ENCODE measurements at places on chromosomes 13 and 19.

DNA sequence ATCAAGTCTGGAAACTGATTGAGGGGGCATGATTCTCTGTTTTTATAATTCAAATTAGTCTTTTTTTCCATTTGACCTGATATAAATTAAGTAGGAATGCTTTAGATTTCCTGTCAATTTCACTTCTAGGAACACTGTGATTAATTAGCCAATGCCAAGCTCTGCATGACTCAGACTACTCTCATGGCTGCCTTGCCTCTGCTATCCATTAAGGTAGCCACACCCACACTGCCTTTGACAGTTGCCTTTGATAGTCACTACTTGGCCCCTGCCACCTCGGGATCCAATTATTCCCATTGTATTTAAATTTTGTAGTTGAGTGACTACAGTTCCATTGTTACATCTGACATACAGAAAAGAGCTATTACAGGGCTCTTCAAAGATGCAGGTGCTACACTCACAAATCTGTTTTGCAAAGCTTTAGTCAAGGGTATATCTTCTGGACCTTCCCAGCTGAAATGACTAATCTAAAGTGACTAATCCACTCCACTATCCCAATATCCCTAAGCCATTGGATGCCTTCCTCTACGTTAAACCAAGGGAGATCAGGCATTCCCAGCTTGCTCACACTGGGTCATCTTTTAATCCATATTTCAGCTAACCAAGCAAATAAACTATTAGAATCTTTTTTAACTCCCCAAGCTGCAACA, 1193.1 kb upstream of the MIR17HG start:
- H3K4me1 ChIP-seq = no peaks in the 10 kb centered on the region
- H3K27me3 ChIP-seq = no peaks in the 10 kb centered on the region
- no peak overlapping the region for H3K4me3 ChIP-seq
- no peak for DNase-seq
- H3K27ac ChIP-seq = no peak overlapping the region

GRCh38 chr13:97889803-97890202, 63.7 kb upstream of the IPO5 start:
- no peaks in the 10 kb centered on the region for H3K36me3 ChIP-seq
- no peak overlapping the region for H3K27ac ChIP-seq
- no peak for DNase-seq
- no peaks in the 10 kb centered on the region for H3K27me3 ChIP-seq
- H3K4me1 ChIP-seq = no peaks in the 10 kb centered on the region

DNA sequence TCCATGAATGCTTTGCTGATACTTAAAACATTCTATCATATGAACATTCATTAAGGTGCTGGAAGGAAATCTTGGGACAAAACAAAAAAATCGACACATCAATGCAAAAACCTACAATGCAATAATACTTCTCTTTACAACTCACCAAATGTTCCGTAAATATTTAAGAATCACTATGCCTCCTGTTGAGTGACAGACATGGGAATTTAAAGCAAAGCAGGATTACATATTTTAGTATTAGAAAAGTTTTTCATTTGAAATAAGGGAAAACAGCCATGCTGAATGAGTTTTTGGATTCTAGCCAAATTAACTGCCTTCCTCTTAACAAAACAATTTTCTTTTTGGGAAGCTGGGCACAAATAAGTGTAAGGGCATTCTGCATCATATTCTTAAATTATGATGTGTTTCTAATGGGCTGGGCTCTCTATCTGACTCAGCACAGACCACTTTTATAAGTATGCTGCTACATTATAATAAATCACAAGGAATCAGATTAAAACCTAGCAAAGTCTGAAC, 93.7 kb downstream of the RBM26 start:
- no peak overlapping the region for H3K4me3 ChIP-seq
- DNase-seq = no peak
- H3K4me1 ChIP-seq = no peaks in the 10 kb centered on the region
- no peaks in the 10 kb centered on the region for H3K27me3 ChIP-seq

- H3K27me3 ChIP-seq = no peaks in the 10 kb centered on the region
- no peaks in the 10 kb centered on the region for H3K4me1 ChIP-seq
- no peak overlapping the region for H3K27ac ChIP-seq
- no peak overlapping the region for H3K4me3 ChIP-seq
These were observed 14.2 kb downstream of the RAB8A start for GRCh38 chr19:16125737-16126495.

DNA sequence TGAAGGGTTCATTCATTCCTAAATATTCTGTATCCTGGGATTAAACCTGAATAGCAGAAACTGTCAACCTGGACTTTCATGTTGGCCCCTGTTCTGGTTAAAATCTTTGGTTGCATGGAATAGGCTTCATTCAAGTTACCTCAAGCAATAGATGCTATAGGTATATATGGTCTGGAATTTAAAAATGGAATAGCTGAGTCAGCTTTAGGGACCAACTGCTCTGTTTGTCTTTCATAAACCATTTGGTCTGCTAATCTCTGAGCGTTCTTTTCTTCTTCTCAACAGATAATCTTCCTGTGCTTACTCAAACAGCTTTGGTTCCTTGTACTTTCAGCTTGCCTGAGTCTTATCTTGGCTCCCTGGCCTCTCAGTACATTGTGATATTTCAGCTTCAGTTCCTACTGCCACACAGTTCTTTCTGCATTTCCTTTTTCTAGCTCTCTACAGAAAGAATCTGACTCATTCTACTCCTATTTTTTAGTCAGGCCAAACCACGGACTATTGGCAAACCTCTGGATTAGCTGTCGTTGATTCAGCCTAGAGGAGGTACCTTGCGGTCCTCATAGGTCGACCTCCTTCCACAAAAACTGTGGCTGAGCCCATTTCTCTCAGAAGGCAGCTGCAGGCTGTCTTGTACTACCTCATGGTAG, 35.9 kb upstream of the MAB21L1 start:
- no peaks in the 10 kb centered on the region for H3K27me3 ChIP-seq
- no peaks in the 10 kb centered on the region for H3K36me3 ChIP-seq
- no peak overlapping the region for H3K27ac ChIP-seq
- no peak for DNase-seq
- no peak overlapping the region for H3K4me3 ChIP-seq
- no peaks in the 10 kb centered on the region for H3K4me1 ChIP-seq

DNA sequence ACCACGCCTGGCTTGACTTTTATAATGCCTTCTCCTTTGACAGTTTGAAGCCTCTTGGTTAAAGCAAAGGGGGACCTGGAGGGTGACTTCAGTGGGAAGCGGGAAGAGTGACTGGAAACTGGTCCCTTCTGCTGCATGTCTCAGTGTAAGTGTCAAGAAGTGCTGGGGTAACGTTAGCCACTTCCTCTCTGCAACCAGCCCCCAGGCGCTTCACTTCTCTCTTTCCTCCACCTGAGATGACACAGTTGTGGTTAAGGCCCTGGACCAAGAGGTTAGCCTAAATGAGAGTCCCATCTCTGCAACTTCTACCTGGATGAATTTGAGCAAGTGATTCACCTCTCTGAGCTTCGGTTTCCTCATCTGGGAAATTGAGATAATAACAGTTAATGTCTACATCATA, 16.3 kb downstream of the LEUTX start:
- H3K36me3 ChIP-seq = no peaks in the 10 kb centered on the region
- H3K4me1 ChIP-seq = no peaks in the 10 kb centered on the region
- no peak overlapping the region for H3K4me3 ChIP-seq
- peaks cover 6% of the 10 kb centered on the region for H3K27me3 ChIP-seq
- no peak for DNase-seq

- H3K27me3 ChIP-seq = no peaks in the 10 kb centered on the region
- no peak overlapping the region for H3K27ac ChIP-seq
- no peak for DNase-seq
These were observed 23.9 kb downstream of the CARS2 start for GRCh38 chr13:110681868-110682550.

- H3K4me1 ChIP-seq = no peaks in the 10 kb centered on the region
- DNase-seq = no peak
- no peak overlapping the region for H3K4me3 ChIP-seq
- no peaks in the 10 kb centered on the region for H3K27me3 ChIP-seq
- H3K27ac ChIP-seq = no peak overlapping the region
These were observed 351.5 kb downstream of the KLF12 start for GRCh38 chr13:73782450-73783449.

- no peaks in the 10 kb centered on the region for H3K4me1 ChIP-seq
- H3K27ac ChIP-seq = no peak overlapping the region
- DNase-seq = no peak
- H3K4me3 ChIP-seq = no peak overlapping the region
- H3K36me3 ChIP-seq = peaks cover 20% of the 10 kb centered on the region
These were observed 179.8 kb downstream of the TBC1D4 start for GRCh38 chr13:75302071-75302698.

DNA sequence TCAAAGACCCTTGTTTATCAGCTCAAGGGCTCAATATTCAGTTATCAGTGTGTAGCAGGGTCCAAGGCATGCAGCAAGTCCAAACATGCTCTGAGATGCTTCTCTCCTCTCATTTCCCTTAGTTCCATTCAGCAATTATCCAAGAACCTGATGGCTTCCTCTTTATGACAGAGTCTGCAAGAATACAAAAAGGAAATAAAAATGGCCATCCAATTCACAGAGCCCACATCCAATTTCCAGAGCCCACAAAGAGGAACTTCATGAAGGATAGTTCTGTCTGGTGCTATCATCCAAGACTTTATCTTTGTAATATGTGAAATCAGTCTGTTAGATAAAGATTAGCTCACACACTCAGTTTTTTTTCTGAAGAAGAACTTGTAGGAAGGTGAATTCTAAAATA, 217.2 kb downstream of the LACC1 start:
- no peak overlapping the region for H3K27ac ChIP-seq
- no peaks in the 10 kb centered on the region for H3K36me3 ChIP-seq
- H3K4me3 ChIP-seq = no peak overlapping the region
- DNase-seq = no peak

DNA sequence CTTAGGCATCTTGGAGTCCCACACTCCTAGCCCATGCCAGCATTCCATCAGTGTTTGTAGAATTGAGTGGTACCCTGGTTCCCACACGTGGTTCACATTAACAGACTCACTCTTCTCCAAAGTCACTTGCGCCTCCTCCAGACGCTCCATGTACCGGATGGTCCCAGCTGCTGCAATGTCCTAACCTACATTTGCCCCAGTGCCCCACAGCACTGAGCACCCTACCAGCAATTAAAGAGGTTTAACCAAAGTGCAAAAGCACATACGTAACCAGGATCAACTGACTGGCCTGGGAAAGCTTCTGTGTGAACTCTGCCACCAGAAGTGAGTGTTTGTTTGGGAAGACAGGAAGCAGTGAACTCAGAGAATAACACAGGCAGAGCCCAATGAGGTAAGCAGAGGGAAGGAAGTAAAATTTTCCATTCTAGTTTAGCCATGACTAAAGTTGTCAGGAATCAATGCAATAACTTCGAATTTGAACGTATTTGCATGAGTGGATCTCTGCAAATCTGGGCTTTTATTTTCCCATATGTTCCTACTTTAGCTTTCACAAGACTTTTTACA, 7.3 kb upstream of the MEDAG start:
- no peak for DNase-seq
- H3K4me1 ChIP-seq = no peaks in the 10 kb centered on the region
- H3K27ac ChIP-seq = no peak overlapping the region
- no peaks in the 10 kb centered on the region for H3K27me3 ChIP-seq
- H3K4me3 ChIP-seq = no peak overlapping the region

DNA sequence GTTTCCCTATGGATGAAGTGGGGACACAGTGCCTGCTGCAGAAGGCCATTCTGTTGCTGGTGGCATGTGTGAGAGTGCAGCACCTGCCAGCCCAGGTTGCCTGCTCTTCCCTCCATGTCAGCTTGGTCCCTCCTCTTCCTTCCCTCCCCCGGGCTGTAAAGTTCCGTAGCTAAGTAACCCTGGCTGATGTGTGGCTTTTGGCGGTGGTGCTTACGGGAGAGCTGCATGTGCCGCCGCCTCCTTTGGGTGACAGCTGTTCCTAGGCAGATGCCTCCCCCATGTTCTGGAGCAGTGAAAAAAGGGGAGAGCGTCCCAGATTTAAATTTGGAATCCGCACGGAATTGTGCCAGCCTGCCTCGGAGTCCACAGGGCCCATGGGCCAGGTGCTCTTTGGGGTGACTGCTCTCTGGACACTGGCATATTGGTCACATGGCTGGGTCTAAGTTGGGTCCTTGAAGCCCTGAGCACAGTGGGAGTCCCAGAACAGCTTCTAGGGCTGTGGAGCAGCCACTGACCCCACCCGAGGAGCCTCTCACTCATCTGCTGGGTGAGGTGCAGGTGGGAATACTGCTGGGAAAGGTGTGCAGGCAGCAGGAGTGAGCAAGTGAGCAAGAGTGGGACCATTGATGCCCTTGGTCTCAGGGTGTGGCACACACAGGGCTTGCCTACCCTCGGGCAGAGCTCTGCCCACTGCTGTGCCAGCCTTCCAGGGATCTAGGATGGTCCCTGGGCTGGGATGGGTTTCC, 33.1 kb upstream of the ZNF536 start:
- no peak for DNase-seq
- H3K27ac ChIP-seq = no peak overlapping the region

DNA sequence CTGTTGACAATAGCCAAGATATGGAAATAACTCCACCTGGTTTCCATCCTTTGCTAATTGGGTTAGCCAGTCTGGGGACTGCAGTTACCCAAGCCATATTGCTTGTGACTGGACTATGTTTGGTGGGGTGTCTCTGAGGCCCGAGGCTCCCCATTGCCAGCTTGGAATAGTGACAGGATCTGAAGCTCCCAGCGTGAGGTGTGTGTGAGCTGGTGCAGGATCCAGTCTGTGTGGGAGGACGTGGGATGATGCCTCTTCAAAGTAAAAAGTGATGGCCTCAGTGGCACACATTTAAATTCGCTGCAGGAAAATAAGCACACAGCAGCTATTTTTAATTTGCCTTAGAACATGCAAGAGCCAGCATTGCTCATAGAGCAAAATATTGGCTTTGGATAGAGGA, 75.0 kb downstream of the TEX26 start:
- no peak for DNase-seq
- H3K36me3 ChIP-seq = no peaks in the 10 kb centered on the region
- H3K4me3 ChIP-seq = no peak overlapping the region
- no peaks in the 10 kb centered on the region for H3K4me1 ChIP-seq

- DNase-seq = no peak
- no peaks in the 10 kb centered on the region for H3K36me3 ChIP-seq
- no peak overlapping the region for H3K27ac ChIP-seq
- H3K4me3 ChIP-seq = no peak overlapping the region
- H3K27me3 ChIP-seq = no peaks in the 10 kb centered on the region
- H3K4me1 ChIP-seq = no peaks in the 10 kb centered on the region
These were observed 62.4 kb upstream of the RNF113B start for GRCh38 chr13:98239162-98240076.

- DNase-seq = no peak
- H3K36me3 ChIP-seq = no peaks in the 10 kb centered on the region
- no peaks in the 10 kb centered on the region for H3K4me1 ChIP-seq
- H3K27ac ChIP-seq = no peak overlapping the region
- no peaks in the 10 kb centered on the region for H3K27me3 ChIP-seq
- H3K4me3 ChIP-seq = no peak overlapping the region
These were observed 132.3 kb downstream of the LIG4 start for GRCh38 chr13:108083056-108083455.

DNA sequence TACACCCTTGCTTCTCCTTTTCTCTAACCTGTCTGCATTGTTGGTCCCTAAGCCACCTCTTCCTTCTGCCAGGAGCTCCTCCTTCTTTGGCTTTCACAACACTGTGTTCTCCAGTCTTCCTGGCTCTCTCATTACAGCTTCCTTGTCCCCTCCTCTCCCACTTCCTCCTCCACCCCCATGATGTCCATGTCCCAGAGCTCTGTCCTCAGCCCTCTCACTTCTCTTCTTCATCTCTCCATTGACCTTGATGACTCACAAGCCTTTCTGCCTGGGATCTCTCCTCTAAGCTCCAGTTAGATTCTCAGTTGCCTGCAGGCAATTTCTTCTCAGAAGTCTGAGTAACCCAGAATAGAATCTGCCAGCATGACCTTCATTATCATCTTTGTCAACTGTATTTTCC, 100.3 kb upstream of the WASF3 start:
- peaks cover 4% of the 10 kb centered on the region for H3K27me3 ChIP-seq
- no peak for DNase-seq
